Activated CD8-positive, alpha-beta memory T cell treated with anti-CD3 and anti-CD28 coated beads for 1 hour (primary cell): ENCODE measurements at places on chromosomes 3 and 15.

DNA sequence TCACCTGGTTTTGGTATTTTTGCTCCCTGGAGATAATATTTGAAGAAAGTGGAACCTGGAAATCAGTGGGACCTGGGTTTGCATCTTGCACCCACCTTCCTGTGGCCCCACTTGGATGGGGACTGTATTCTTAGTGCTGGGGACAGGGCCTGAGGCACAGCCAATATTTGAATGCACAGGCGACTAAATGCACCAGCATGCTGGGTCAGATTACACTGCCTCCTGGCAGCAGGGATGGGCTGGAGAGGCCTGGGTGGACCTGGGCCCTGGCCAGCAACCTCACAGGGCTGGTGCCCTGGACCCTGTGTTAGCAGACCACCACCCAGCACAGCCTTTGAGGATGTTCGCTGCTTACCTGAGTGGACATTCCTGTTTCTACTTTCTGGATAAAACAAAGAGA lies 10.5 kb downstream of the ITIH4 start:
- DNase-seq = no peak

GRCh38 chr3:28243424-28244106 lies 2.1 kb downstream of the CMC1 start:
- DNase-seq = no peak

- DNase-seq = no peak
Measured at GRCh38 chr3:137988982-137989381, 21.0 kb upstream of the CLDN18 start.

DNA sequence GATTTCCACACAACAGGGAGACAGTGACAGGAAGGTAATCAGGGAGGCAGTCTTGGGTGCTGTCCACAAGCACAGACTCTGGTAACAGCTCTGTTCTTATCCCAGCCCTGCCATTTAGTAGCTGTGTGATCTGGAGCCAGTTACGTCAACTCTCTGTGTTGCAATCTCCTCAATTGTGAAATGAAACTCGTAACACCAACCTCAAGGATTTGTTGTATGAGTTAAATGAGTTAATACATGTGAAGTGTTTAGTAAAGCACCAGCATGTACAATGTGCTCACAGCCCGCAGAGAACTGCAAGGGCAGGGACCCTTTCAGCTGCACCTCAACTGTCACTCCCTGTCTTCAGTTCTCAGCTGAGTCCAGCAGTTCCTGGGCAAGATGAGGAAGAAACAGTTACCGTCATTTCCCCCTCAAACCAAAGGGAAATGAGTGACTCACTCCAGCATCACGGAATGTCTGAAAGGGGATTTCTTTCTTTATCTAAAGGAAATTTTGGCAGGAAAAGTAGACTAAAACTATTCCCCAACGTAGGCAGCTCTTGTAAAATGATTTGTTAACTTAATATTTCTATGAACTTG lies 39.9 kb upstream of the MB21D2 start:
- no peak for DNase-seq

GRCh38 chr15:99343208-99343607 lies 91.9 kb downstream of the LRRC28 start:
- DNase-seq = no peak

DNA sequence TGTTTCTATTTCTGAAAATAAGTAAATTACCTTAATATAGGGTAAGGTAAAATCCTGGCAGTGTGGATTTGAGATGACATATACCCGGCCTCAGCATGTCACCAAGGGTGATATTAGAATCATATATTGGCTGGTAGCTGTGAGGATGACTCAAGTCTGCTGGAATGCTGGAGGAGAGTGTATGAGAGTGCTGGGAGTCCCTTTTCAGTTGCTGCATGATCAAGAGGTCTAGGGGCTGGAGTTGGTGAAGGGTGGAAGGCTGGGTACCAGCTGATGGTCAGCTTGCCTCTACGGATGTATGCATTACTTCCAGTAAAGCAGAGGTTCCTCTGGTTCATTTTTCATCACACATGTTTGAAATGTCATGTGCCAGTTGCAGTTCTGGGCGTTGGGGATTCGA lies 40.6 kb downstream of the SLC25A26 start:
- no peak for DNase-seq

GRCh38 chr3:184737063-184737462 lies 25.2 kb upstream of the MAGEF1 start:
- no peak for DNase-seq

DNA sequence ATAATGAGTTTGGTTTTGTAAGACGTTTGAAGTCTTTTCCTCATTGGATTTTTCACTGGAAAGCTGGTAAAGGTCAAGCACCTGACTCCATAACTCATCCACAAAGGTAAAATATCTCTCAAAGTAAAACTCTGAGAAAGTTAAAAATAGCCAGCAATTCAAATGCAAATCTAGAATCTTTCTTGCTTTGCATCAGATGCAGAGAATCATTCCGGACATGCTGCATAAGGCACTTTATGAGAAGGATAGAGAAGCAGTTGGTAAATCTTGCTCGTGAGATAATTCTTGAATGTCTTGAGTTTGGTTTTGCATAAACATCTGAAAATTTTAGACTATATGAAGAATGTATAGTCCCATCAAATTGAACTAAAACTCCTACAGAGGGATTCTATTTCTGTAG lies 9.1 kb downstream of the KCNMB2 start:
- no peak for DNase-seq

GRCh38 chr15:23497710-23498111 lies 50.7 kb upstream of the GOLGA6L2 start:
- no peak for DNase-seq

GRCh38 chr15:92708635-92709034 lies 53.1 kb upstream of the FAM174B start:
- DNase-seq = no peak

- DNase-seq = no peak
Measured at GRCh38 chr3:173688216-173688842, 290.8 kb downstream of the NLGN1 start.

- DNase-seq = no peak
Measured at GRCh38 chr3:105093371-105094252, 273.1 kb upstream of the ALCAM start.

GRCh38 chr3:141960731-141961130 lies 84.3 kb downstream of the ATP1B3 start:
- DNase-seq = no peak

GRCh38 chr3:37072892-37073291 lies 79.6 kb downstream of the MLH1 start:
- DNase-seq = no peak

- DNase-seq = no peak
Measured at GRCh38 chr3:44476181-44476611, 1.3 kb downstream of the ZNF445 start.

DNA sequence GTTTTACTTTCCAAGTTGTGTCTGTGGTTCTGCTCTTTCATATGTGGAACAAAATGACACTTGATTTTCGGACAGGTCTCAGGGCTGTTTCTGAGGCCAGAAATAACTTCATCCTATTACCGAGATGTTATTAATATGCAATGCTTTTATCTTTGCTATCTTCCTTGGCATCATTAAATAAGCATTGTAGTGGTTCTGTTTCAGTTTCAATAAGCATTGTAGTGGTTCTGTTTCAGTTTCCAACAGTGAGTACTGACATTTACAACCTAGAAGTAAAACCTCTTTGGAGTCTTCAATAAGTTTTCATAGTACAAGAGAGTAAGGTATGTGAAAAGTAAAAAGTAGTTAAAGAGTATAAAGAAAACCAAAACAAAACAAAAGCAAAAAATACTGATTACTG lies 746.2 kb downstream of the GRM7 start:
- DNase-seq = no peak

- DNase-seq = no peak
Measured at GRCh38 chr3:128073807-128074206, 21.6 kb downstream of the SEC61A1 start.

DNA sequence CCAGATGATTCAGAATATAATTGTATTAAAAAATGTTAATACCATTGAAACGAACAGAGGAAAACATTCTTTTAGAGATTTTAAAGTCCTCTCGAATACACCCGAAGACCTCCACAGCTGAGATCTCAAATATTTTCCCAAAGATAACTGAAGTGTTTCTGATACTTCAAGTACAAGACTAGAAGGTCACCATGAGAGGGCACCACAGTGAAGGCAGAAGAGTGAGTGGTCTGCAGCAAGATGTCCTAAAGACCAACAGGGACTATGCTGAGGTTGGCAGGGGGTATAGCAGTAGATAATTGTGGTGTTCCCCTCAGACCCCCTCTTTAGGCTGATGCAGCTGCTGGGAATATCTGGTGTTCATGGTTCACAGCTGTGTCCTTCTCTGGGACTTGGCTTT lies 156.5 kb downstream of the PDCD6IP start:
- no peak for DNase-seq

- no peak for DNase-seq
Measured at GRCh38 chr3:171770689-171771620, 39.3 kb downstream of the PLD1 start.

DNA sequence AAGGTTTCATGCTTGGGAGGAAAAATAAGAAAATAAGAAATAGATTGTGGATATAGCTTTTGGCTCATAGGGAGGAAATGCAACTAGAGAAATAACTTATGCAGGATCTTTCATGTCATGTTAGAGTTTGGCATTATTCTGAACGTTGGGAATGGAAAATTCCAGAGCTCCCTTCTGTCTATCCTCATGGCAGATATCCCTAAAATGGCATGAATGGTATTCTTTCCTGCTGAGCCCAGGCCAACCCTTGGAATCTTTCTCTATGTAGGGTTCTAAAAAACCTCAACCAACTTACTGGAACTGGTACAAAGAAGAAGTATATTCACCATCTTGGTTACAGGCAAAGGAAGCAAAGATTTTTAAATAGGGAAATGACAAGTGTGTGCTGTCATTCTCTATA lies 212.5 kb downstream of the CHST2 start:
- no peak for DNase-seq

DNA sequence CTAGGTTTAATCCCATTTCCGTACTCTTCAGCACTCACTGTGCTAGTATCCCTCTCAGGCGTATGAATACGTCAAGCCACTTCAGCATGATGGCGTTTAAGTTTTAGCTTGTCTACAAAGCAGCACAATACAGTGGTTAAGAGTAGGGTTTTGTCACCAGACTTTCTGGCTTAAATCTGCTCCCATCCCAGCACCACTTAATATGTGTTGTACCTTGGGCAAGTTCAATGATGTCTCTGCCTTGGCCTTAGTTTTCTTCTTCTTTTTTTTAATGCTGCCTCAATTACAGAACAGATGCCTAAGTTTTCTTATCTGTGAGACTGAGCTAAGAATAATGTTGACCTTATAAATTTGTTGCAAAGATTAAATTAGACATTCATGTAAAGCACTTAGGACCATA lies 152.9 kb upstream of the CTDSPL start:
- DNase-seq = no peak

DNA sequence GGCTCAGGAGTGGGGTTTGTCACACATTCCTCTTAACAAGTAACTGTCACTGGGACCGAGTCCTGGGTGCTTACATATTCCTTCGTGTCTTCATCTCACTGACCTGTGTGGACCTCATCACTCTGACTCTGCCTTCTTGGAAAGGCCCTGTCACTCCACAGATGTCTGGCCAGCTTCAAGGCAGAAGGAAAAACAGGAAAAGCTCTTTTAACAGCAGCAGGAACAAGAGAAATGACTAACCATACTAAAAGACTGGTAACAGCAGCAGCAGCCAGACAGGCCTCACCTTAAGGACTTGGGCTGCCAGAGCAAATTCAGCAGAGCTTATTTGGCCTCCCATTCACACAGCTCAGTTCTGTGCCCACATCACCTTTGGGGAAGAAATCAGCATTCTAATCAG lies 68.1 kb downstream of the USF3 start:
- DNase-seq = no peak

DNA sequence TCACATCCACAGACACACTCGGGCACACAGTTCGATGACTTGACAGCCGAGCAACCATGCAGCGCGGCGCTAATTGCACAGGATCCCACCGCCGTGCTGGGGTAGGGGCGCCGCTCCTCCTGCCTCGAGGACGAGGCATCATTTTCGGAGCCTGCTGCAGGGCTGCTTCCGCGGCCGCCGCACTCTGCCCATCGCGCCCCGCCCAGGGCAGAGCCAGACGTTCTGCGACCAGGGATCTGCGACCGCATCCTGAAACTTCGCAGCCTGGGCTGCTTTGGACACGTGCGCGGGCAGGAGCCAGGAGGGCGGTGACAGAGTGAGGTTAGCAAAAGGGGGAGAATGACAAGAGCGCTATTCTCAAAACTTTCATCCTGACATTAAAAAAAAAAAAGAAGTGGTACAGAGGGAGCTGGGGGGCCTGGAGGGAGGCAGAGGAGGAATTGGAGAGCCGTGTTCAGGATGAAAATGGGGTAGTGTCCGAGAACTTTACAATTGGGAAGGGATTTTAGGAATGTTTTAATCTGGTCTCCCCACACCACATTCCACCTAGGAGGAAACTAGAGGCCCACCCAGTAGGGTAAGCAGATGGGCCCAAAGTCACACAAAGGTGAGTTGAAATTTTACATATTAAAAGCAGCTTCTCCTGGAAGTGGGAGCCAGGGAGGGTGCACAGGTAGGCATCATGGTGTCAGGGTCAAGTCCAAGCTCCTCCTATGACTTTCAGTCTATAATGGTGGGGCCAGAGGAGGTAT lies 15.9 kb downstream of the IGDCC3 start:
- no peak for DNase-seq

GRCh38 chr3:58261954-58262666 lies 24.5 kb downstream of the ABHD6 start:
- DNase-seq = no peak

GRCh38 chr3:54954022-54954421 lies 26.2 kb upstream of the LRTM1 start:
- no peak for DNase-seq

DNA sequence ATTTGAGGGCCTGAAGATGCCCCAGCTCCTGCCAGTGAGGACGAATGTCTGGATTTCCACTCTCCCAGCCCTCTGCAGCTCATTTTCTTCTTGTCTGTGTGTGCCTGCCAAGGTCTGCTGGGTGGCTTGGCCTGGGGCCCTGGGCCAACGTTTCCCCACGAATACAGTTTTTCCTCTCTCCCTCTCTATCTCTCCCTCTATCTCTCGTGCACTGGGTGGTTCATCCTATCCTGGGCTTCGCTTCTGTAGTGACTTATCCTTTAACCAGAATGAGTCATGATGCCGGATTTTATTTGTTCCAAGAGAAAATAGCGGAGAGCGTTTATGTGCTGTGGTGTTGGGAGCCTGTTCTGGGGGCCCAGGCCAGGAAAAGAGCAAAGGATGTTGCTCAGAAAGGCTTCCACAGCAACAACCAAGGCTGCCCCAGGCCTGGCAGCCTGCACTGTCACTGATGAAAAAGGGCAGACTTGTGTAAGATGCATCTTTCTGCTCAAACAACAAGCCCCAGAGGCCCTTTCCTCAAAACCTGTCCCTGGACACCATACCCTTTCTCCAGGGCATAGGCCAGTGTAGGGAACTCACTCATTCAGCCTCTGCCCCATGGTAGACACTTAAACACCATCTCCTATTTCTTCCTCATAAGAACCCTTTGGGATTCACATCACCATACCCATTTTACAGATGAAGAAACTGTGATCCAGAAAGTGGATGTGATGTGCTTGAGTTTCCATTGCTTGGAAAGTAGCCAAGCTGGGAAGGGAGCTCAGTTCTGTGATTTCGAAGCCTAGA lies 47.3 kb downstream of the ITGA11 start:
- no peak for DNase-seq
